ENCODE measurements at places on chromosomes 11 and 22. TPM values are rescaled to one million over a fixed set of nuclear protein-coding genes. Genes with fewer than 3 reads are reported as not detected.

The VSIG10L2 gene
- not detected for total RNA-seq

The DDX25 gene
- 11.3 TPM for total RNA-seq

DNA sequence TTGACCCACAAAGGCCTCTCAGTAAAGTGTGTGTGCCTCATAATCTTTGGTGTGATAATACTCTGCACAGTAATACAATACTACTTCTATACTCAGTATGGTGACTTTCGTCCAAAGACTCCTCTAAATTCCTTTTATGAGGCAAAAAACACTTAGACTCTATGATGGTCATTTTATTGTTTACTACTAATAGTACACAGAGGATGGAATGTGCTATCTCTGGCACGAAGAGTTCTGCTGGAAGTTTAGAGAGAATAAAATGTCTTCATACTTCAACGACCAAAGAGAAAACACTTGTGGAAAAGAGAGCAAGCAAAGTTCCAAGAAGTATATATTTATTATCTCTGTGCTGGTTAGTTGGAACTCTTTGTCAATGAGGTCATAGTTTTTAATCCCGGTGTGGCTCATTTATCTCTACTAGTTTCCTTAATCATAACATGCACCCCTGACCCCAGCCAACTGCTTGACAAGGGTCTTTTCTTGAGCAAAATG, 7.5 kb upstream of the CSTF3 start:
- no peak overlapping the region for H3K27ac ChIP-seq
- no peaks in the 10 kb centered on the region for H3K4me1 ChIP-seq
- no peaks in the 10 kb centered on the region for H3K27me3 ChIP-seq
- DNase-seq: no peak
- no peaks in the 10 kb centered on the region for H3K36me3 ChIP-seq

- peaks cover 5% of the 10 kb centered on the region for H3K36me3 ChIP-seq
- no peak for DNase-seq
- peaks cover 5% of the 10 kb centered on the region for H3K4me1 ChIP-seq
These were observed 12.7 kb upstream of the SNX32 start for GRCh38 chr11:65821107-65821506.

GRCh38 chr11:66432597-66432996, 6.1 kb downstream of the MRPL11 start:
- no peak overlapping the region for H3K27ac ChIP-seq
- no peak for DNase-seq
- peaks cover 10% of the 10 kb centered on the region for H3K27me3 ChIP-seq
- H3K4me3 ChIP-seq: no peak overlapping the region
- H3K36me3 ChIP-seq: no peaks in the 10 kb centered on the region
- no peaks in the 10 kb centered on the region for H3K4me1 ChIP-seq

DNA sequence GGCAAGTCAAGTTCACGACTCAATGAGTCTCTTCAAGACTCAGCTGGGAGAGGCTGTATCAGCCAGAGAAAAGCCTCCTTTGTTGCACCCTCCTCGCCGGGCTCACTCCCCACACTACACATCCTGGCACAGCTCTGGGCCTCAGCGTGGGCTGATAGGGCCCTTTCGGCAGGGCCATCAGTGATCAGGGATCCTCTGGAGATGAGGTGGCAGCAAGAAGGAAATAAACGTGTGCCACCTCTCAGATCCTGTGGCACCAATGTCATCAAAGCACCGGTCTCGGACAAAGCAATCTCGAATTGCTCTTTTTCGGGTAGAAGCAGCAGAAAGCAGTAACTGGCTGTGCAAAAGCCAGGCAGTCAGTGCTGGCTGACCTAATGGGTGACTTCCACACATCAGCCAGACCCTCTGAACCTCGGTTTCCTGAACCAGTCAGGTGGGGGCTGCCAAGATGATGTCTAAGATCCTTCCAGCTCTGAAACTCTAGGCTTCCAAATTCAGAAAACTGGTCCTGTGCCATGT, 2.1 kb downstream of the EHD1 start:
- H3K4me1 ChIP-seq: peaks cover 27% of the 10 kb centered on the region
- no peak overlapping the region for H3K27ac ChIP-seq
- peaks cover 14% of the 10 kb centered on the region for H3K27me3 ChIP-seq
- DNase-seq: no peak

DNA sequence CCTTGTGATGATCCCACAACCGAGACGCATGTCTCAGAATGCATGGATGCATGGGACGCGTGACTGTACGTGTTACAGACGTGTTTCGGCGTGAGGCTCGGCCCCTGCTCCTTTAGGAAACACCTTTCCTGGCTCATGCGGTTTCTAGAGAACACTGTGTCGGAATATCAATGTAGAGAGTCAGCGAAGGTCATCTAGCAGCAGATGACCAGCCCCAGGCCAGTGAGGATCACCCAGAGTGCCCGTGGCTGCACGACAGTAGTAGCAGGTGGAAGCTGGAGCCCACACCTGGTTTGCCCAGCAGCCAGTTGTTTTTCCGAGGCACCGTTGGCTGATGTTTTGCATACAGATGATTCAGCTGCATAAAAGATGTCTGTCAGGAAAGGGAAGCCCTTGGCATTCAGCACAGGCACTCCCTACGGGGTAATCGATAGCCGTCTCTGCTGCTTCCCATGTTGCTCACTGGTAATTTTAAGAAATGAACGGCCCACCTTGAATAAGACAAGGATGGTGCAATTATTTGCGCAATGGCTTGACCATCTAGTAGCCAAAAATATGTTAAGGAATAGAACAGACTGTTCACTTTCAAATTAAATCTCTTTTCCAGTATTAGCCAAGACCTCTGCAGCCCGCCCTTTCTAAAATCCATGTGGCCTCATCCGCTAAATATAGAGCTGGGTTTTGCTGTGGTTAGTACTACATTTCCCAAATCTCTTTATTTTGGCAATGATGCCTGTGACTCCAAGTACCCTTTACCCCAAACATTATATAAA, 1.1 kb upstream of the CLTCL1 start:
- H3K27me3 ChIP-seq: no peaks in the 10 kb centered on the region
- H3K27ac ChIP-seq: no peak overlapping the region
- H3K36me3 ChIP-seq: no peaks in the 10 kb centered on the region
- no peak for DNase-seq

GRCh38 chr22:49534386-49534785, 293.3 kb downstream of the BRD1 start:
- no peaks in the 10 kb centered on the region for H3K4me1 ChIP-seq
- H3K27ac ChIP-seq: no peak overlapping the region
- H3K4me3 ChIP-seq: no peak overlapping the region
- no peak for DNase-seq
